ENCODE measurements at places on chromosomes 13 and 19.

- no peak for DNase-seq
These were observed 1.2 kb downstream of the CDC34 start for GRCh38 chr19:532561-533363.

GRCh38 chr19:6020166-6020882 is 42.4 kb upstream of the RANBP3 start:
- DNase-seq = no peak

GRCh38 chr19:33304760-33305647 is 2.7 kb upstream of the CEBPA start:
- no peak for DNase-seq

GRCh38 chr19:54462047-54462654 is 1.4 kb downstream of the LENG9 start:
- no peak for DNase-seq

- DNase-seq = no peak
These were observed 5.7 kb downstream of the ZNF551 start for GRCh38 chr19:57687363-57688010.

All from HFF-Myc (cell line).